Right renal pelvis (tissue), 4 donors: ENCODE measurements at places on chromosomes 5 and 9. TPM values are rescaled to one million over a fixed set of nuclear protein-coding genes. Genes with fewer than 3 reads are reported as not detected.

The PGM5 gene
- 48.1 TPM for polyA plus RNA-seq

The SLC36A2 gene
- polyA plus RNA-seq: 4.9 TPM

The PPIC gene
- 35.5 TPM for polyA plus RNA-seq

The MARCOL gene
- not detected for polyA plus RNA-seq

- DNase-seq: no peak
Measured at GRCh38 chr9:21450733-21451394, 10.6 kb downstream of the IFNA1 start.

GRCh38 chr5:68350176-68350575, 134.6 kb downstream of the PIK3R1 start:
- no peak for DNase-seq

DNA sequence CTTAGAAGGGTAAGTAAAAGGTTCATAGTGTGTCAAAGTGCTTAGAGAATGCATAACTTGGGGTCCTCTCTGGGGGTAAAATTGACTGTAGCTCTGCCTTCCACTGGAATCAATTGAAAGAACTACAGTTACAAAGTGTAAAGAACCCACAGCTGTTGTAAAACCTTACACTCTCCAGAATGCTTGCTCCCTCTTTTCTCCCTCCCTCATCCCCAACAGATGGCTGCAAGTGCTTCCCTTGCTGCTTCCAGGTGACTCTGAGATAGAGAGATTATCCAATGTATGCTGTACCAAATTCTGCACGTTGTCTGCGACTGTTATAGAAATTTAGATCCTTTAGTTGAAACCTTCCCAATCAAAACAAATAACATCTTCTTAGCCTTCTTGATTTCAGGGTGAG, 126.0 kb downstream of the STK32A start:
- no peak for DNase-seq
